Kasumi-1 (cell line): ENCODE measurements at places on chromosomes 5 and 9.

- DNase-seq: no peak
These were observed 17.1 kb upstream of the SYNPO start for GRCh38 chr5:150623152-150623877.

GRCh38 chr9:69660304-69660703 is 11.9 kb downstream of the APBA1 start:
- DNase-seq: no peak

DNA sequence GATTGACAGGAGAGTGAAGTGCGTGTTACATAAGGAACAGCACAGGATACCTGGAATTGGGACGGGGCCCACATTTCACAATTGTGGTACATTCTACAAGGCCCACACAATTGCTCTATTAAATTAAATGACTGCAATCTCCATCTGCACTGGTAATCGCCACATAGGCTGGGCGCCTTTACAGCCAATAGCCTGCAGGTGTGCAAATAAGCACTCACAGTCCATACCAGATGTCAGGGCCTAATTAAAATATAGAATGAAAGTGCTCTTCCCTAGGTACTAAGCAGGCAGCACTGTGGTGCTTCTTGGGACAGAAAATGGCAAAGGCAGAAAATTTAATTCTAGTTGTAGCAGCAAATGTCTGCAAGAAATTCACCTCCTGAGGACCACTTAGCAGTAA is 82.7 kb downstream of the ATP10B start:
- DNase-seq: no peak

DNA sequence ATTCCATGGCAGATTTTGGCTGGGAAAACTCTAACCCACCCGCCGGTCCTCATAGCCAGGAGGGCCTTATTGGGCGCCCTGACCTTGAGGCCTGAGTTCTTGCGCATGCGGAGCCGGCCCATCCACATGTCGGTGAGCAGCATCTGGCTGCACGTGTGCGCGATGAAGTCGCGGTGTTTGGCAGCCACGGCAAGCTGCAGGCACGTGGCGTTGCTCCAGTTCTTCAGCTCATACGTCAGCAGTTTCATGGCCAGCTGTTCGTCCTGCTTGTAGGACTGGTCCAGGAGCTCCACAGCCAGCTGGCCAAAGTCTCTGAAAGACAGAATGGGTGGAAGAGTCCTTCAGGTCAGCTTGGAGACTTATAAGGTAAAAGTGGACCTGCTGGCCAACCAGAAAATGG is 204.3 kb upstream of the KLF9 start:
- no peak for DNase-seq

GRCh38 chr5:155595791-155596190 is 582.2 kb downstream of the KIF4B start:
- no peak for DNase-seq

- no peak for DNase-seq
These were observed 16.4 kb downstream of the MAP3K1 start for GRCh38 chr5:56831773-56832172.

DNA sequence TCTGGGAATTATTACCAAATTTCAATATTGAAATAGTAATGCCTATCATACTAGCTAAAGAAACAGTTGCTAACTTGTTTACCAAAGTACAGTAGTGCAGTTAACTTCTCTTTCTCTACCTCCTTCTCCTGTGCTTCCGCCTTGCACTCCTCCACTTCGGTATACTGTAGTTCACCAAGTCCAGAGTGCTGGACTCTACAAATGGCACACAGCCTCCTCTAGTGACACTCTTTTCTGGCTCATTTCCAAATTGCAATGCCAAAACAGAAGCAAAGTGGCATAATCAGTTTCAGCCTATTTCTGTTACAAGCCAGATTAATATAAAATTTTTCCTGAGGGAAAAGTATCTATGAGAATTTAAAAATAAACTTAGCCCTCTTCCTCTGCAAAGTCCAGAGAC is 86.0 kb upstream of the RASGRF2 start:
- DNase-seq: no peak

DNA sequence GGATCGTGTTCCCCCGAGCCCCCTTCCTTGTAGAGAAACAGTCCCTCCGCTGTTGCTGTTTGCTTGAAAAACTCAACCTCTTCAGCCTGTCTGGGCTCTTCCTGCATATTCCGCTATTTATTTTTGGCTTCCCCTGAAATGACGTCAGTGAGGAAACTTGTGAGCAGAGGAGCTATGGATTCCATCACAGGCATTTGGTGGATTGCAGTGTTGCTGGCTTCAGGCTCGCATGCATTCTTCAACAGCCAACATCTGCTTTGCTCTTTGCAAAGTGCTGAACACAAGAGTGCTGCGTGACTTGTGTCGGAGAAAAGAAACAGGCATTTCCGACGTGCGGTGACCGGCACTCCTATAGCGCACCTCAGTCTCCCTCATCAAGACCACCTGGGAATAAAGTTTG is 232.7 kb downstream of the RFK start:
- no peak for DNase-seq

GRCh38 chr5:94901191-94901979 is 282.9 kb downstream of the SLF1 start:
- no peak for DNase-seq

DNA sequence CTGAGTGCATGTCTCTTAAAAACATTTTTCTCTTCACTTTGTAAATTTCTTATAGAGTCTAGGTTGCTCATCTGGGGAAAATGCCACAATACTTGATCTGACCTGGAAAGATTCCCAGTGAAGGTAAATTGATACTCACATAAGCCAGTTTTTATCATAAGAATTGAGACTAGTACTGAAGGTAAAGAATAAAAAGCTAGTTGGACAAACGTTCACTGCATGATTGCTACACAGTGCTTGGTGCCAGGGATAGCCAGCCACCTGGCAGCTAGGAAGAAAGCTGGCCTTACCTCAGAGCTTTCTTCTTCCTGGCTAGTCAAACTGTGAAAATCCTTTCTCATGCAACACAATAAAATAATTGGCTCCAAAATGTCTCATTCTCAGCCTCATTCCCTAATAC is 77.1 kb downstream of the MUSK start:
- no peak for DNase-seq

DNA sequence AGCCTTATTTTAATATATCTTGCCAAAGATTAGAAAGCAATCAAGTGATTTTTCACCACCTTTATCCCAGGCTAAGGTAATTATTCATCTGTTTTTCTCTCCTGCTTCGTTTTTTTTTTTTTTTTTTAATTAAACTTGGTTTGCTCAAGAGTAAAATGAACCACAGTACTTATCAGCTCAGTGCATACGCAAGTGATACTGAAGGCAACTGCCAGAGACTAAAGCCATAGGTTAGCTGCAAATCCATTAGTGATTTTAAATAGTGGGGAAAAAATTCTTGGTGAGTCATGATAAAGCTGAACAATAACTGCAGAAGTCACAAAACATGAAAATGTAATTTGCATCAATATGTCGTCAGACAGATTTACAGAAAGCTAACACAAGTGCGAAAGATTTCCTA is 829.1 kb downstream of the PTPRD start:
- no peak for DNase-seq

DNA sequence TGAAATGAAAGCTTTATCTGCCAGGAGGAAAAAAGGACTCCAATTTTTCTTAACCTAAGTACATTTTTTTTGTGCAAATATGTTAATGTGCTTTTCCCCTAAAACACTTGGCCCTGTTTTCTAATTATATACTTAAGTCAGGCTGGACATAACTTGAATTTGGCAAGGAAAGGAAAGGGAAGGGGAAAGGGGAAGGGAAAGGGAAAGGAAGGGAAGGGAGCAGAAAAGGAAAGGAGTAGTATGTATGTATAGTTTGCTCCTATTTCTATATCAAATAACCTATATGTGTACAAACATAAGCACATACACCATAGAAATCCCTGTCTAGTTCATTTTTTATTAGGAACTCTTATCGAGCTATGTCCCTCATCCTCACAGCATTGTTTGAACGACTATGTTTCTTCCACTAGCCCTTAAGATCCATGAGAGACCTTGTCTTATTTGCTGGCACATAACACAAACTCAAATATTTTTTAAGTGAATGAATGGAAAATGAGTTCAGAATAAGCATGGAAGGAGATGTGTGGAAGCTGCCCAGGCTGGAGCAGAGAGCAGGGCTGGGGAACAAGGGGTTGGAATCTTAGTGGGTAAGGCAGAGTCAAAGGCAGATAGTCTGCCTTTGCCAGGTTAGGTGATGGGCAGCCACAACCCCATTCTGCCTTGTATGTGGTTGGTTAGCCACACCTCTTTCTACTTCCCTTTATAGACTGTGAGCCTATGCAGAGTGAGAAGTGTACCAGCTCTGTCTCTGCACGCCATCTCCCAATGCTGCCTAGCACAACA is 70.0 kb downstream of the KLHL3 start:
- DNase-seq: peak; percentile 49

DNA sequence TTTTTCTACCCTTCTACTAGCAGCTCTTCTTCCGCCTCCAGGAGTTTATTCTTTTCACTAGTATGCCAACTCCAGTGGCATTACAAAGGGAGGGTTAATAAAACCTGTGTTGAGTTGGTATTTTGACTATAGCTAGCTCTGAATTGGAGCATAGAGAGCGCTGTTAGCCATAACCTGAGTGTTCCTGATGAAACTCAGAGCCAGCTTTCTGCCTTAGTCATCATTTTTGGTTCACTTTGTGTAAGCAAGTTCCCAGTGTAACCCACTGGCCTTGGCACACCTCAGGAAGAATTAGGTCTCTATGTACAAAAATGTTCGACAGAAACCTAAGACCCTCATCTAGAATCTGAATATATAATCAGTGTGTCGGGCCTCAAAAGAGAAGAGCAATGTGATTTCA is 238.9 kb downstream of the NR3C1 start:
- DNase-seq: no peak

DNA sequence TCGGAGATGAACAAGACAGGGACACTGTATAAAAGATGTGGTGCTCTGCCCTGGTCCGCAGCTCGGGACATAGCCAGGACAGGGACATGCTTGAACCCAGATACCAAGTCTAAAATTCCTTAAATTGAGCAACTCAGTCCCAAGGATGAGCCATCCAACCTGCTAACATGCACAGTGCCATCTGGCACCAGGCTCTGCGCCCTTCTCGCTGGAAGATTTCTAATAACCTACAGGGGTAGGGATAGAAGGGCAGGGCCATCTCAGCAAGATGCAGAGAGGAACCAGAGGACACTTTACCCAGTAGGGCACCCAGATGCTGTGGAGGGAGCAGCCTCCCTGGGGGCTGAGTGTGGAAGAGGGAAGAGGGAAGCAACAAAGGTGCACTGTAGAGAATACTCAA is 60.1 kb downstream of the SEMA4D start:
- no peak for DNase-seq

GRCh38 chr9:130989891-130990290 is 19.1 kb upstream of the LAMC3 start:
- DNase-seq: no peak

- no peak for DNase-seq
These were observed 46.5 kb upstream of the SETD9 start for GRCh38 chr5:56862909-56863308.

- no peak for DNase-seq
These were observed 51.5 kb upstream of the ZNF354A start for GRCh38 chr5:178781936-178782335.

- no peak for DNase-seq
These were observed 2.4 kb downstream of the PDE6A start for GRCh38 chr5:149942199-149942598.

GRCh38 chr5:6496636-6497035 is 48.0 kb downstream of the UBE2QL1 start:
- no peak for DNase-seq

GRCh38 chr5:149824120-149824519 is 94.0 kb downstream of the PPARGC1B start:
- no peak for DNase-seq

- DNase-seq: peak; percentile 21
These were observed at the start of gene RNF180 for GRCh38 chr5:64165500-64166200. RNF180 (plus strand) TSS chr5:64165843; CDS start chr5:64200808, 34,965 bp downstream.

DNA sequence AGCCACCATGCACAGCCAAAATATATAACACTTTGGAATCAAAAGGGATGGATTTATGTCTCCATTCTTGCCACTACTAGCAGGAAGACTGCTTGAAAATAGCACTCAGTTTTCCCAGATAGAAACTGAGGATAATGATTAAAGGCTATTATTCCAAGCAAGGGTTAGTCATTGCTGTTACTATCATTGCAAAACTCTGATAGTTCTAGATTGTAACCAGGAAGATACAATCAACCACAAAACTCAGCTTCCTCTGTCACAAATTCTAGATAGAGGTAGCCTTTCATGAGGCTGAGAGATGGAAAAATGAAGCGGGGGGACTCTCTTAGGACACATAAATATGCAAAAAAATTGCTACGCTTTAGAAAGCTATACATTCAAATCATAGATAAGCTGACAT is 3.1 kb downstream of the ANXA1 start:
- peak; percentile 56 for DNase-seq

DNA sequence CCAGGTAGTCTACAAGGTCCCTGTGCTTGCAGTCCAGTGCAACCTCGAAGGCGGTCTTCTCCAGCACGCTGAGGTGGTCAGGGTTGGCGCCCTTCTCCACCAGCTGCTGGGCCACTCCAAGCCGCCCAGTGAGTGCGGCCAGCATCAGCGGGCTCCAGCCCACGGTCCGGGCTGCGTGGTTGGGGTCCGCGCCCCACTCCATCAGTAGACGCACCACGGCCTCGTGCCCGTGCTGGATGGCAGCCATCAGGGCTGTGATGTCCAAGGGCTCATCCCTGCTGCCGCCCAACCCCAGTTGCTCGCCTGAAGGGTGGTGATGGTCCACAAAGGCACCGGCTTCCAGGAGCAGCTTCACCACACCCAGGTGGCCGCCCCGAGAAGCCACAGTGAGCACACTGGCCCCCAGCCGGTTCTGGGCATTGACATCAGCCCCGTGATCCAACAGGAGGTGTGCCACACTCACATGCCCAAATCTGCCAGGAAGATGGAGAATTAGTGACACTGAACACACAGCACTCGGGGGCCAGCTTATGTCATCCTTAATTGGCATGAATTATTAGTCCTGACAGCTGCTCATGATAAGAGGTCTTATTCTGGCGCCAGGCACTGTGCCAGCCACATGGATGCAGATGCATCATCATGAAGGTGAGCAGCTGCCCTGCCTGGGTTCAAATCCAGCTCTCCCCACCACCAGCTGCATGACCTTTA is 6.1 kb downstream of the ANKS6 start:
- no peak for DNase-seq

- no peak for DNase-seq
These were observed 639 bp downstream of the PCDH1 start for GRCh38 chr5:141877356-141878185.

- no peak for DNase-seq
These were observed 51.5 kb upstream of the NR3C1 start for GRCh38 chr5:143454936-143455516.

- DNase-seq: no peak
These were observed 82.1 kb downstream of the GIN1 start for GRCh38 chr5:103037673-103038455.

DNA sequence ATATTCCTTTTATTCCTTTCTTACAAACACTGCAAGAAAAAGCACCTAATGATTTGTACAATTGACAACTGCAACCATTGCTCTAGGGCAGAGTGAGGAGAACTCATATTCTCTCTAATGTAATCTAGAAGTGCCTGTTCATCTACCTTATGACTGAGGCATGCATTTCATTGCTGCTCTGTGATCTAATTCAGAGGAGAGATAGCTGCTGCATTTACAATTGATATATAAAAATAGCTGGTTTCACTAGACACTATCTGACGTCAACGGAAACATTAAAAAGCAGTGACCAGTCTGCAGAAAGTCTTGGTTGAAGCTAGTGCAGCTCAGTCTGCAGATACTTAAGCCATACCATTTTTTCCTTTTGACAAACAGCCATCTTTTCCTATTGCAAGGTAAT is 72.8 kb upstream of the C6 start:
- DNase-seq: no peak

GRCh38 chr9:132749306-132749705 is 79.0 kb downstream of the GTF3C4 start:
- DNase-seq: no peak
